Fibroblast of the aortic adventitia (primary cell): ENCODE measurements at places on chromosomes 1 and 21. TPM values are rescaled to one million over a fixed set of nuclear protein-coding genes. Genes with fewer than 3 reads are reported as not detected.

DNA sequence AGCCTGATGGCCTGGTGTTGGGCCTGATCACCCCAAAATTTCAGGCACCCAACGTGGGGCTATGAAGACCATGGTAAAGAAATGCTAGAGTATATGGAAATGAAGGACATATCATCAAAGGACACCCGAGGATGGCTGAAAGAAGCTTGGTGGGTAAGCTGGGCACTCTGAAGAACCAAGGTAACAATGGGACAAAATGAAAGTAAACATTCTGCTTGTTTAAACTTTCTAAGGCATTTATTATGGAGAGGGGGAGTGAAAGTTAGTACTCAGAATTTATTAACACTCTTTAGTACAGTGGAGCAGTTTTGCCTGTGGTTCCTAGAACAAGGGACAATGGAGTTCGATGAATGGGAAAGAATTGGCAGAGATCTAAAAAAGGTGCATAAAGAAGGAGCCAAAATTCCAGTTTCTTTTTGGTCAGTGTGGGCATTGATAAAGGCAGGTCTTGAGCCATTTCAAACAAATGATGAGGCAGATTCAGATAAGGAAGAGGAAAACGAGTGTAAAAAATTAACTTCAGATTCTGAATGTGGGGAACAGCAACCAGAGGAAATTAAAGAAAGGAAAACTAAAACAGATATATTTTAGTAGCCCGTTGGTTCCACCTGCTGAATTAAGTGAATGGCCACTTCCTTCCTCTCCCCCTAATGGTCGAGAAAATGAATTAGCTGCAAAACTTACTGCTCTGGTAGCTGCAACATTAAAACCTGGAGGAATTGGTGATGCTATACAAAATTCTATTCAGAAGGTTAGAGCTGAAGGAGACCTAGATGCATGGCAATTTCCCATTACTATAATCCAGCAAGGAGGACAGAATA lies 8.4 kb upstream of the PM20D1 start:
- DNase-seq, result no peak

- peak; percentile 55 for DNase-seq
Measured at GRCh38 chr1:91502672-91503184, 2.1 kb downstream of the CDC7 start.

The BCAN gene
- total RNA-seq, result not detected in 2 replicates

The TMPRSS15 gene
- total RNA-seq, result 0.18 TPM in 1 of 2 replicates, not detected in the other

DNA sequence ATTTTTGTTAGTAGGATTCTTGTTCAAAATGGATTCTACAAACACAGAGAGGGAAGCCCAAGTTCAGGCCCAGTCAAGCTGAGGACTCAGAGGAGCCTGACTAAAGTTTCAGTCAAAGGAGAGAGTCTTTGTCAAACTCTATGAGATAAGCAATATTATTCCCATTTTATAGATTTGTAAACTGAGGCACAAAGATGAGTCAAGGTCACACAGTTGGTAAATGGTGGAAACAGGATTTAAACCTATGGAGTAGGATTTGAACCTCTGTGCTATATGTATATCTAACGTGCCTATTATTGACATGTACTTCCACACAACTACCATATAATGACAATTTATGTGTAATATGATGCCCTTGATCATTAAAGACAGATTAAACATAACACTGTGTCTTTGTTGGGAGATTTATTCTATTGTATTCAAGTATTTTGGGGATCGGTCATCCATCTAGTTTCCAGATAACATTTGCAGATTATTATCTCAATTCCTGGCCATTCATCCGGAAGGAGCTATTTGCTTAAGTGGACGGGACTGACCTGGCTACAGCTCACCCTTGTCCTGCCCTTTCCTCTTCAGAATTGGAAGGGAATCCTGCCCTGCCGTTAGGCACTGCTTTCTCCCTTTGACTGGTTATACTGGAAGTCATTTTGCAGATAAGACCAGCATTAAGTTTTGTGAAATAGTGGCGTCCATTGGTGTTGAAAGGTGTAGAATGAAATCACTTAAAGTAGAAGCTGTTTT lies 86.1 kb upstream of the LMO4 start:
- DNase-seq, result no peak

The SERTAD4 gene
- total RNA-seq, result 16.7 TPM in 1 of 2 replicates, not detected in the other

DNA sequence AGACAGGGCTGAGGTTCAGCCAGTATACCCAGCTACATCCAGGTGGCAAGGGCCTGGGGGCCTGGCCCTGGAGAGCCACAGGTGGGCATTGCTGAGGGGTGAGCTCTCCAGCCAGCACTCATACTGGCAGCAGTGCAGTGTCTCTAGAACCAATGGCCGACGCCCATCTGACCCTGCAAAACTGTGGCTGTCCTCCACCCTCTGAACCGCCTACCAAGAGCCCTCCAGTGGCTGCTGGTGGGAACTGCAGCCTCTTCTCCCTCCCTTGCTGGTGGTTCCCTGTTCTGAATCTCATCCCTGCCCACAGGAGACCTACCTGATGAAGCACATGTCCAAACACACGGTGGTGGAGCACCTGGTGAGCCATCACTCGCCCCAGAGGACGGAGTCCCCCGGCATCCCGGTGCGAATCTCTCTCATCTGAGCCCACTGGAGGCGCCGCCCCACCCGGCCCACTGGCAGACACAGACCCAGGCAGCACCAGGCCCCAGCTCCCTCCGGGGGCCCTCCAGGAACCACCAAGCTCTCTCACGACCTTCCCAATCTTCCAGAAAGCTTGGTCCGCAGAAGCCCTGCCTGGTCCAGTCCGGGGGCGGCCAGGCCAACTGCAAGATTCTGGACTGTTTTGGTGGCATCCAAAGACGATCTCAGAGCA lies 22.1 kb downstream of the A3GALT2 start:
- DNase-seq, result peak; percentile 69

The MFN2 gene
- total RNA-seq, result 41.9 and 59.7 TPM in 2 replicates

DNA sequence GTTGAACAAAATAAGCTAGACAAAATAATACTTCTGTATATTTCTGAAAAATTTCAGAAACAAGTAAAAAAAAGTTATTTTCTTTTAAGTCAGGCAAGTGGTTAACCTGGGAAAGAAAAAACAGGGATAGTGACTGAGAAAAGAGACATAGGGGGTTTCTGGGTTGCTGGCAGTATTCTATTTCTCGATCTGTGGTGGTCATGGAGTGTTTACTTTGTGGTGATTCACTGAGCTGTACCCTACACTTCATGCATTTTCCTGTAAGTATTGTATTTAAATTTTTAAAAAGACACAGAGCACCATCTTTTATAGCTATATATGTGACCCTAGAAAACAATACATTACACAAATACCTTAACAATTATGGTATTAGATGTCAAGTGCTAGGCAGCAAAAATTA lies 58.2 kb downstream of the ZNF644 start:
- no peak for DNase-seq

GRCh38 chr1:180612632-180613031 lies 19.2 kb upstream of the XPR1 start:
- DNase-seq, result no peak

- DNase-seq, result peak; percentile 93
Measured at GRCh38 chr1:8027748-8028570, 1.9 kb upstream of the ERRFI1 start.

GRCh38 chr1:49102752-49103151 lies 326.1 kb upstream of the BEND5 start:
- peak; percentile 12 for DNase-seq

The SLFNL1 gene
- 0.09 and 0.57 TPM in 2 replicates for total RNA-seq

GRCh38 chr1:114510274-114511031 lies 550 bp downstream of the TRIM33 start:
- DNase-seq, result peak; percentile 26

GRCh38 chr21:43789276-43790009 lies at the start of gene RRP1:
Gene RRP1, plus strand, starts transcription at chr21:43789577. Its CDS starts 53 bp downstream, at chr21:43789630.
- DNase-seq, result peak; percentile 80

- no peak for DNase-seq
Measured at GRCh38 chr1:53332833-53333232, 5.0 kb upstream of the LRP8 start.

- no peak for DNase-seq
Measured at GRCh38 chr1:32045772-32046171, 27.0 kb upstream of the TMEM39B start.

GRCh38 chr1:65467536-65467935 lies 47.1 kb downstream of the LEPR start:
- no peak for DNase-seq
